Activated naive CD4-positive, alpha-beta T cell treated with anti-CD3 and anti-CD28 coated beads, Interleukin-2, amount 50 U/mL, for 72 hours (primary cell): ENCODE measurements at places on chromosomes 1 and 21. TPM values are rescaled to one million over a fixed set of nuclear protein-coding genes. Genes with fewer than 3 reads are reported as not detected.

CFHR5 gene
- not detected for total RNA-seq

PIGV gene
- 15.9 TPM for total RNA-seq

A3GALT2 gene
- total RNA-seq = not detected

S1PR1 gene
- total RNA-seq = 125 TPM

AMIGO1 gene
- 0.97 TPM for total RNA-seq

GLIS1 gene
- total RNA-seq = not detected

PRKAB2 gene
- total RNA-seq = 0.57 TPM

ANKRD45 gene
- total RNA-seq = not detected

FCRL1 gene
- total RNA-seq = not detected
